Right renal cortex interstitium (tissue), 3 donors: ENCODE measurements at places on chromosomes 7 and 10.

DNA sequence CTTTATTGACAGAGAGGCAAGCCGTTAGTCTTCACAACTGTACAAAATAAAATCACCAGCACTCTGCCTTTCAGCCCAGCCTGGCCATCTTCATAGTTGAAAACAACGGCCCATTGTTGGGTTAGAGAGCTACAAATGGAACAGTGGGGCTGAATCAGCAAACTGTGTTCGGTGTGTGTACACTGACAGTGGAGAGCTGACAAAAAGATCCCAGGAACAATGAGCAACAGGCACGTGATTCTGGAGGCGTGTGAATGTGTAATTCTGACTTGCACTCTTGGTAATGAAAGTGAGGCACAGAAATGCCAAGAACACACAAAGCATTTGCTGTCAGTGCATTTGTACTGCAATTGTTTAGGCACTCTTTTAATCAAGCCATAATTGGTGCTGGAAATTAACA, 303.7 kb downstream of the WDR11 start:
- DNase-seq = no peak

- DNase-seq = no peak
Measured at GRCh38 chr7:150784120-150784736, 15.9 kb downstream of the TMEM176B start.

GRCh38 chr10:90399782-90400181, 458.1 kb downstream of the HTR7 start:
- no peak for DNase-seq

- DNase-seq = no peak
Measured at GRCh38 chr7:140631602-140632001, 9.0 kb downstream of the DENND2A start.

DNA sequence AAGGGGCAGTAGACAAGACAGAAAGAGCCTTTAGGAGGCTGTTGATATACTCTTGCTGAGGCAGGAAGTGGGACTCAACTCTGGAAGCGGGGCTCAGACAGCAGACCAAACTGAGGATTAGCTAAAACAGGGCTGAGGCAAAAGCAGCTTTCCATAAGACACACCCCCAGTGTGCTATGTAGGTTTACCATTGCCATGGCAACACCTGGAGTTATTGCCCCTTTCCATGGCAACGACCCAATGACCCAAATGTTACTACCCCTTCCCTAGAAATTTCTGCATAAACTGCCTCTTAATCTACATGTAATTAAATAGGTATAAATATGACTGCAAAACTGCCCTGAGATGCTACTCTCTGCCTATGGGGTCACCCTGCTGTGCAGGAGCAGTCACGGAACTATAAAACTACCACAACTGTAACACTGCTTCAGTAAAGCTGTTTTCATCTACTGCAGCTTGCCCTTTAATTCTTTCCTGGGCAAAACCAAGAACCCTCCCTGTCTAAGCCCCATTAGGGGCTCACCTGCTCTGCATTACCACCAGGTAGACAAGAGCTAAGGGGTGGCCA, 348.4 kb upstream of the PODXL start:
- no peak for DNase-seq

- DNase-seq = no peak
Measured at GRCh38 chr10:33638891-33639290, 304.4 kb upstream of the NRP1 start.

DNA sequence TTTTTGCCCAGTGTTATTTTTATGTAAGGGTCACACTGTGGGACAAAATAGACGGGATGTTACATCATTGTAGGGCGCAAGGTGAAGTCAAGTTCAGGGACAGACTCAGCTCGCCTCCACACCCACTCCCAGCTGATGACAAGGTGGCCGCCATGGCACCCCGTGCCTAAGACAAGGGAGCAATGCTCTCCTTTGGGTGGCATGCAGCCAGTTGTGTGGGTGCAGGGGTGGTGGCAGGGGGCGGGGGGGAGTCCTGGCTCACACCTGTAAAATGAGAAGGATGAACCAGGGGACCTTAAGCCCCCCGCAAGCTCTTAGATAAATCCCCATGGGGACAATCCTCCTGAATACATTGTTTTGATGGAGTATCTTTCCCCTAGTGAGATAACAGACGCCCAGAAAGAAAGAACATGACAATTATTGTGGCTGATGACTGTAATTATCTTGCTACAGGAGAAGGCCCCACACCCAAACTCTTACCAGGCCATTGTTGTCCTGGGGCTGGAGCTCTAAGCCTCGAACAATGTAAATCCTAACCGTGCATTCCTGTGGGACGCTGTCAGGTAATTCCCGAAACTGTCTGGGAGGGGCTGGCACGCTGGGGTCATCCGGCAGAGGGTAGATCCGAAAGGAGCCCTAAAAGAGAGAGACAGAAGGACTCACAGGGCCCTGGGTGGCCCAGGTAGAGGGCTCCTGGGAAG, 148.7 kb downstream of the MYOF start:
- no peak for DNase-seq

DNA sequence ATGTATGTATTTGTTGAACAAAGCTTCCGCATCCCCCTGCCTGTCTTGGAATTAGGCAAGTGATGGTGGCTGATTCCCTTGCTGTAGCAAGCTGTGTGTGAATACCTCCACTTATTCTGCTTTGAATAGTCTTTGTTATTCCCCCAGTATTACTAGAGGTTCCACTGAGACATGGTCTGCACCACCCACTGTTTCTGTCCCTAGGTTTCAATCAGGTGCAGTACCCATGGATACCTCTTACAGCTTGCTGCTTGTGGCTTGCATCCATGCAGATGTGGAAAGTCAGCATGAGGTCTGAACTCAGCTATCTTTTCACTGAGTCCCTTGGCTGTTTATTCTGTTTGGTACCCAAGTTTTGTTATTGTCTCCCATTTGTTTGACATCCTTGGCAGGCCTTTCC, 447.4 kb downstream of the GRM8 start:
- DNase-seq = no peak

DNA sequence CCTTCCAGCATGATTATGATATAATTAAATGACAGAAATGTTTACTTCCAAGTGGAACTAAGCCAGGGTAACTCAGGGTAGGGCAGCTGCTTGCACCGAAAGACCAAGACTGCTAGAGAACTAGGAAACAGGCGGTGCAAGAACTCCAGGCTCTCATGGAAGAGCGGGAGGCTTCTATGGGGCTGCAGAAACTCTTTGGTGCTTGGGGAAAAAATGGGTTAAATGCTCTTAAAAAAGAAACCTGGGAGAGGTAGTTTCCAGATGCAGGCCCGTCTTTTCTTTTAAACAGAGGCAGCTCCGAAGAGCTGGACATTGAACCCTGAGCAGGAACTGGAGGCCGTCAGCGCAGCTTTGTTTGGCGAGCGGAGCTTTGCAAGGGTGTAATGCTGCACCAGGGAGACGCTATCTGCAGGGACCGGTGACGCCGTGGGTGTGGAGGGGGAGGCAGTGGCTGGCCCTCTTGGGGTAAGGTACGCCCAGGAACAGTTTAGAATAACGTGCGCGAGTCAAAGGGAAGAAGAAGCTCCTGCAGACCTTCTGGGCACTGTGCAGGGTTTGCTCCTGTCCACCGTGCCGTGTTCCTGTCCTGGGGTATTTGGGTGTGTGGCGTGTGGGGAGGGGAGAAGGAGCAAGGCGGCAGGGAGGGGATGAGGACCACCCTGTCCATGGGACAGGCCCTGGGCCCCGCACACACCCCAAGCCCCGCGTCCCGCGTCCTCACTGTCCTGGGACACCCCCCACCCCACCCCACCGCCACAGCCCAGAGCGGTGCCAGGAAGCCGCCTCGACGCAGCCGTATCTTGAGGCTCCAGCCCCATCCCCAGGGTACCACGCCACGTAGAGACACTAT, 59.0 kb downstream of the EGFR start:
- no peak for DNase-seq

DNA sequence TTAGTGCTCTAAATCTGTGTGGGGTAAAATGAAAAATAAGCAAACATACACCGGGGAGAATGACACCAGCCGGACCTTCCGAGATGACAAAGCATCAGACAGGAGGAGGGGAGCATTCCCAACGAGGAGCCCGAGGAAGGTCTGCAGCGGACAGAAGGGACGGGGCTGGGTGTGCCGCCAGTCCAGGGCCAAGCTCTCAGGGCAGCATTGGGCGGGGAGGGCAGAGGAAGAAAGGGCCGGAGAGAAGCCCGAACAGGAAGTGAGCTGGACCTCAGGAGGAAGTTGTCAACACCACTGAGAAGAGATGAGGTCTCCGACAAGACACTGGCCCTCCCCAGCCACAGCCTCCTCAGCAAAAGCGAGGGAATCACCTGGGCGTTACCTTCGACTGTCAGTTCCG, 182.6 kb upstream of the RNF32 start:
- DNase-seq = no peak

DNA sequence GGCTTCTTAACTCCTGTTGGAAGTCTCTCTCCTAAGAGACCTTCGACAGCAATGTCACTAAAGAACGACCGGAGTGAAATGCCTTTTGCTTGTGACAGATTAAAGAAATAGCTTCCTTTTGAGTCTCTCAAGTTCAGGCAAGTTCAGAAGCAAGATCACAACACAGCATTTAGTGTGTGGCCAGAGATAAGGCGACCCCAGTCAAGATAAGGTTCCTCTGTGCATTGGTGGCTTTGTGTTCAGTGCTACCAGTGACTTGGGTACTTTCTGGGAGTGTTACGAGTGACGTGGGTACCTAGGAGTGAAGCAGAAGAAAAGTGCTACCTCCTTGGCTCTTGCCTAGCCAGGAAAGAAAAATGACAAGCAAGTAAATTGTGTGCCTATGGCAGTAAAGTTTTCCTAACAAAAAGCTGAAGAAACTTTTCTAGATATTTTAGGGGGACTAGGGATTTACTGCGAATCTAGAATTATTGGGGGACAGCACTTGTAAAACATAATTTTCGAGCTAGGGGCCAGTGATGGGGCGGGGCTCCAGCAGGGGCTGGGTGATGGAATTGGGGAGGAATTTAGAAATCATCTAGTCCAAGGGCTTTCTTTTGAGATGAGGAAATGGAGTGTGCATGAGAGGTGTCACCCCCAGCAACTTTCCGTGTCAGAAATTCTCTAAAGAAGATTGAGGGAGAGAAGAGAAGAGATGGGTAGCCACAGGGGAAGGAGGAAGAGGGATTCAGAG, 191.9 kb upstream of the LYZL2 start:
- DNase-seq = no peak

DNA sequence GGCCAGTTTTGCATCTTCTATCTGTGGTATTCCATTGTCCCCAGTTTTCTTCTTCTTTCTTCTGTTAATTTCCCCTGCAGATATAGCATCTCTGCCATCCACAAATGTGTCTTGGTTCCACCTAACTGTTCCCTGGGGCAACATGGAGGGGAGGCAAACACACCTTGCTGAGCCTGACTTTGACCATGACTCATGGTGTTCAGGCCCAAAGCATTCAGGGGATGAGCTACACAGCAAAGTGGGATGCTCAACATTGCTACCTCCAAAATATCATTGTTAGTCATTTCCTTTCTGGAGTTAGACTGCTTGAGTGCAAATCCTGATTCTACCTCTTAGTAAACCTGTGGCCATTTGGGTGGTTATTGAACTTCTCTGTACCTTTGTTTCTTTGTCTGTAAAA, 542.7 kb downstream of the LRMDA start:
- no peak for DNase-seq

- no peak for DNase-seq
Measured at GRCh38 chr10:114932945-114933344, 5.0 kb upstream of the TRUB1 start.

DNA sequence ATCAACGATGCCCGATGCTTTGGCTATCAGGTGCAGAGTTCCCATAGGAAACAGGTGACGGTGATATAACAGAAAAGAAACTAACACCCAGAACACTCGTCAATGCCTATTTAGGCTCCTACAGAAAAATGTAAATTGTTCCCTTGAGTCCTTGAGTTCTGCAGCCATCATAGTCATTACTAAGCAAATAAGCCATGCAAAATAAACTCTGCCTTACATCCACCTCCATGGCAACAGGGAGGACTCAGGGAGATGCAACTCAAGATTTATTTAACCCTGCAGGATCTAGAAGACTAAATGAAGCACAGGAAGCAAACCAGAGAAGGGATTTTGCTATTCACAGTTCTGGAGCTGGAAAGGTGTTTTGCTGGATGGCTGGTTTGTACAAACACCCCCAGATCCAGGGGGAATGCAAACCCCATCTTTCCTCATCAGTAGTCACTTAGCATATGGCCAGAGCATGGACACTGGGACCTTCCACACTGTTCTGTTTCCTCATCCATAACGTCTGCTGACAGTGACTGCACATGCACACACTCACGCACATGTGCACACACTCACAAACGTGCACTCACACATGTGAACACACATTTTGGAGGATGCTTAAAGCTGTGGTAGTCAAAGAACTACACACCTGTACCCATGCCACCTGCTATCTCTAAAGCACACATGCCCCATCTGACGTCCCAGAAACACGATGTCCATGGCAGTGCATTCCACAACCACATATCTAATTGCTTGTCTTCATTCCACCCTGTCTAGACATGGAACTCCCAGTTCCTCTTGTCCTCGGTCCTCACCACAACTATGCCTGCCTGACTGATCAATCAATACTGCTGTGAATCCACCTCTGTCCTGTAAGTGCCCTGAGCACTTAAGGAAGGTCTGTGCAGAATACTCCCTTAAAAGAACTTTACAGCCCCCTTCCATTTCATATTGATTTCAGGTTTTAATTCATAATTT, 178.2 kb downstream of the COBL start:
- DNase-seq = no peak

GRCh38 chr10:12888470-12888869, 113.0 kb downstream of the CCDC3 start:
- no peak for DNase-seq

DNA sequence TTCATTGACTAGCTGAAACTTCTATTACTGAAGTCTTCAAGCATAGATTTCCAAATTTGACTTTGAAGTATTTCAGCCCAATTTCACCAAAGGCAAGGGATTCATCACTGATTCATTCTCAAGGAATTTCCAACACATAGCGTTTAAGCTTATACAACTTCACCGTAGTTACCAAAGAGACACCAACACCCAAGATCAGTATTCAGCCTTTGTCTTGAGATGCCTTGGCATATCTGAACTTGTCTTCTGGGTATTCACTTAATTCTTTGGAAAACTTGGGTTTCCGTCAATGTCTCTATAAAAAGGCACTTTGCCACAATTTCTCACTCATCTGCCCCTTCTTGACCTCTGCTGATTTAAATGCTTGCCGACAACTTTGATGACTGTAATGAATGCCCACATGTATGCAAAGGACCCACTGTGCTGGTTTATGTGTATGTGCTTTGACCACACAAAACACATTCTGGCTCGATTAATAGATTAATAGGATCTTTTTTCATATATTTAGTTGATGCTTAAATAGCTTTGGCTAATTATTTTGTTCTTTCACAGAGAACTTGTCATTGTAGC, 49.6 kb downstream of the TES start:
- no peak for DNase-seq

- DNase-seq = no peak
Measured at GRCh38 chr10:86506499-86506898, 15.1 kb downstream of the WAPL start.

DNA sequence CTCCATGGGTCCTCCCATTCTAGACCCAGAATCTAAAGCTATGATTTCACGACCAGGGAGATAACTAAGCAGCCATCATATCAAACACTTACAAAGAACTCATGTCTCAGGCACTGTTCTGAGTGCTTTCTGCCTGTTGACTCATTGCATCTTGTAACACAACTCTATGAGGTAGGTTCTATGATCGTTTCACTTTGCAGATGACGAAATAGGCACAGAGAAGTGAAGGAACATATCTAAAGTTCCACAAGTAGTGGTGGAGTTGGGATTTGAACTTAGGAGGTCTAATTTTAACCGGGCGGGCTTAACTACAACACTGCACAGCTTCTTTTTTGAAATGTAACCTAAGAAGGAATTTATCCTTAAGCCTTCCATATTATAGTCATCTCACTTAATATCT, 2.9 kb downstream of the RBP4 start:
- no peak for DNase-seq

- DNase-seq = no peak
Measured at GRCh38 chr7:3960050-3960763, 659.2 kb downstream of the SDK1 start.
